Activated CD8-positive, alpha-beta T cell treated with anti-CD3 and anti-CD28 coated beads for 36 hours (primary cell): ENCODE measurements at places on chromosomes 11 and 22. TPM values are rescaled to one million over a fixed set of nuclear protein-coding genes. Genes with fewer than 3 reads are reported as not detected.

Gene TSSK2
- not detected for total RNA-seq

GRCh38 chr11:118998388-118998717, 415 bp downstream of the CENATAC start:
- H3K36me3 ChIP-seq = peaks cover 52% of the 10 kb centered on the region
- H3K4me3 ChIP-seq = peak overlapping the region; percentile 97

DNA sequence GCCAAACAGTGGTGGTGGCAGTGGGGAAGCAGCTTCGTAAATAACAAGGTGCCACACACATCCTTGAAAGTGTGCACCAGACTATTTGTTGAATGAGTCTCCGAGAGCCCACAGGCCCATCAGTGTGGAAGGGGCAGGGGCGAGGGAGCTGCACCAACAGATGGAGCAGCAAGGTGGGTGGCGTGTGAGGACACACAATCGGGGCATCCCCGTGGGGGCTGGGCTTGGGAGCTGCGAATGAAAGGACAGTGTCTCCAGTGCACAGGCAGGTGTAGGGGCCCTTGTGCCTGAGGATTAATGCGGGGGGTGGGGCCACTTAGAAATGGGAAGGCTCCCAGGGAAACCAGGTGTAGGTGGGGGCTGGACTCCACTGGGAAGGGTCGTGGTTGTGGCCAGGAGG, 2.8 kb downstream of the NRXN2 start:
- H3K27me3 ChIP-seq = peaks cover 33% of the 10 kb centered on the region
- no peak for DNase-seq
- no peak overlapping the region for H3K27ac ChIP-seq
- H3K4me1 ChIP-seq = peaks cover 14% of the 10 kb centered on the region

DNA sequence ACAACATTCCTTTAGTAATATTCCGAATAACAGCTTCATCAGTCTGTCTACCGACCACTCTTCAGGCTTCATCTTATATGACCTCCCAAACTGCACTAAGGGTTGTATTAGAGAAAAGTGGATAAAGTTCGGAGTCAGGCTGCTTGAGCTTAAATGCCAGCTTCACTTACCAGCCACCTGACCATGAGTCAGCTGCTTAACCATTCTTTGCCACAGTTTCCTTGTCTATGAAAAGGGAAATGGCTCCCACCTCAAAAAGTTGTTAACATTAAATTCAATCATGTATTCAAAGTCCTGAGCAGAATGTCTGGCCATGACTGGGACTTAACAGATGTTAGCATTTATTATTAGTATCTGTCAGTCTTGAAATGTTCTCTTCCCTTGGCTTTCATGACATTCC, 20.9 kb downstream of the LIMK2 start:
- no peak for DNase-seq
- H3K4me1 ChIP-seq = peaks cover 25% of the 10 kb centered on the region
- peaks cover 5% of the 10 kb centered on the region for H3K36me3 ChIP-seq

DNA sequence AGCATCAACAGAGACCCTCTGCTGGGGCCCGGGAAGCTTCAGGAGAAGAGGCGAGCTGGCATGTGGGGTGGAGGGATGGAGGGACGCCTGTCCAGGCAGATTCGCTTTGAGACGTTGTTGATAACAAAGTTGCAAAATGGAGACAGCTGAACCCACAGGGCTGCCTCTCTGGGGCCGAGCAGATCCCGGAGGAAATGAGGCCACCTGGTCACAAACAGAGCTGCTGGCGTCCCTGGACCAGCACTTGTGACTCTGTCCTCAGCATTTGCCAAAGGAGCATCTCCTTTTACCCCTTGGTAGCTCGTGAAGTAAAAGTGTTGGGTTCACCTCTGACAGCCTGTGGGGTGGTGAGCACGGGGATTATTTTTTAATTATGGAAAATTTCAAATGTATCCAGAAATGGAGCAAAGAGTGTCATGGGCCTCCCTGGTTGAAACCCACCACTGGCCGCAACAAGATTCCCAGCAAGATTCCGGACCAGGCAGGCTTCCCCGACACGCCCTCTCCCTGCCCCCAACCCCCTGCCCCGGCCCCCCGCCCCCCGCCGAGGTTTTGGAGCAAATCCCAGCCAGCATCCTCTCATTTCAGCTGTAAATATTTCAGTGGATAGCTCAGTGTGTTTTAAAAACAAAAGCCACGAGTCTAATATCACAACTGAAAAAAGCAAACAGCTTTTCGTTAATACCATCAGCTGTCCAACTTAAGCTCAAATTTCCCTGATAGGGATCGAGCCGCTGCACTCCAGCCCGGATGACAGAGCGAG, 20.3 kb downstream of the GRAMD4 start:
- H3K27me3 ChIP-seq = no peaks in the 10 kb centered on the region
- H3K27ac ChIP-seq = no peak overlapping the region
- no peaks in the 10 kb centered on the region for H3K36me3 ChIP-seq
- H3K4me3 ChIP-seq = no peak overlapping the region
- no peak for DNase-seq
- H3K4me1 ChIP-seq = no peaks in the 10 kb centered on the region

GRCh38 chr22:22957090-22957489, 69.5 kb downstream of the IGLL5 start:
- peaks cover 17% of the 10 kb centered on the region for H3K27me3 ChIP-seq
- no peak overlapping the region for H3K4me3 ChIP-seq
- no peak for DNase-seq
- no peaks in the 10 kb centered on the region for H3K36me3 ChIP-seq
- H3K27ac ChIP-seq = no peak overlapping the region

- H3K27ac ChIP-seq = no peak overlapping the region
- no peak for DNase-seq
- no peak overlapping the region for H3K4me3 ChIP-seq
- H3K4me1 ChIP-seq = peaks cover 3% of the 10 kb centered on the region
- peaks cover 5% of the 10 kb centered on the region for H3K27me3 ChIP-seq
These were observed 538.1 kb downstream of the SOX6 start for GRCh38 chr11:15818132-15818842.
